ENCODE measurements at places on chromosomes 5 and 9.
A peak's percentile ranks its signal among the peaks of the same experiment; 100 is the strongest.

- peak; percentile 1 for DNase-seq
Observed at GRCh38 chr5:42767491-42768105, 11.0 kb downstream of the CCDC152 start.

- no peak for DNase-seq
Observed at GRCh38 chr5:126851501-126852011, 74.6 kb downstream of the LMNB1 start.

GRCh38 chr9:84493284-84493947 is 152.9 kb upstream of the SLC28A3 start:
- DNase-seq, result peak; percentile 2

GRCh38 chr9:69955536-69956355 is 87.9 kb upstream of the MAMDC2 start:
- no peak for DNase-seq

GRCh38 chr5:146042628-146043279 is 62.6 kb downstream of the PLAC8L1 start:
- DNase-seq, result no peak

DNA sequence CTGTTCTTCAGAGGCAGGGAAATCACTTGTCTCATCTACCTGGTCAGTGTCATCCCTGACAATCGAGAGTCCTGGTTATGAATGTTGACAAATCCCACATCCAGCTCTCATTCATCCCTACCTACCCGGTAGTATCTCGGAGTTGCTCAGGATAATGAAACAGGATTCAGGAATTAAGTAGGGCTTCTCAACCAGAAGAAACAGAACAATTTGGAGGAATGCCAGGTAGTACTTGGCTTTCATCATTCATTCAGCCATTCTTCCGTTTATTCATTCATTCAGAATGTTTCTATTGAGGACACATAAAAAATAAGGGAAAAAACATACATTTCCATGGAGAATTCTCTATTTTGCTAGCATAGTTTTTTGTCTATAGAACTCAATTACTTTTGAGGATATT is 195.0 kb downstream of the ARHGEF28 start:
- DNase-seq, result no peak

DNA sequence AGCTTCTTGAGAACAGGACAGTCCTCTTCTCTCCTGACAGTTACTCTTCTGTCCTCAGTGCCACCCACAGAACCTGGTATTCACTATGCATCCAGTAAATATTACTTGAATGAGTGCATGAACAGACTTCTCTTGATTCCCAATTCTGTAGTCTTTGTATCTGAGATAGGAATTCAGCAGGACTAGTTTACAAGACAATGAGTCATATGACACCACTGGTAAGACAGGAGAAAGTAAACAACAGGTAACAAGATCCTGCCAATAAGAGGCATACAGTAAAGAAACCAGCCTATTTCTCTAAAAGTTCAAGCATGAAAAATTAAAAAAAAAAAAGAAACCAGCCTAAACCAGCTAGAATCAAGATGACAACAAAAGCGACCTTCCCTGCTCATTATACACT is 6.2 kb downstream of the ZNF883 start:
- no peak for DNase-seq

- no peak for DNase-seq
Observed at GRCh38 chr5:77311214-77311571, 100.7 kb downstream of the PDE8B start.

- no peak for DNase-seq
Observed at GRCh38 chr5:157518963-157519362, 56.6 kb downstream of the ADAM19 start.

GRCh38 chr5:75236322-75237316 is at the start of gene ANKRD31:
TSS of gene ANKRD31 (minus strand) at chr5:75236878. CDS start at chr5:75236686, 192 bp downstream.
- peak; percentile 70 for DNase-seq

DNA sequence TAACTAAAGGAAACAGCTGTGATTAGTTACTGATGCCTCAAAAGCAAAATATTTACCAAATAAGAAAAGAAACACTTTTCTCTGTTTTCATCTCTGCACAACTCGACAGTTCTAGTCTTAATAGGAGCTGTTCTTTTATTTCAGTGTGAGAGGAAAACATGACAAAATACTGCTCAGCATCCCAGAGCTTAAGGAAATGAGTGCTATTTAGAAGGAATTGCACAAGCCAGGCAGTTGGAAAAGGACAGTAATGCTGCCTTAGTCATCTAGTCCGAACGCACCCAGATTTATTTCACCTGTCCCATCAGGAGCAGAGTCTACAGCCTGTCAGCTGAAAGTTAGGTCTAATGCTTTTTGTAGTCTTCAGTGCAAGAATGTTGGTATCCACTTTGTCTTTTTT is 12.3 kb downstream of the ZCCHC9 start:
- no peak for DNase-seq

GRCh38 chr9:81776390-81776789 is 87.0 kb upstream of the TLE1 start:
- DNase-seq, result peak; percentile 20

DNA sequence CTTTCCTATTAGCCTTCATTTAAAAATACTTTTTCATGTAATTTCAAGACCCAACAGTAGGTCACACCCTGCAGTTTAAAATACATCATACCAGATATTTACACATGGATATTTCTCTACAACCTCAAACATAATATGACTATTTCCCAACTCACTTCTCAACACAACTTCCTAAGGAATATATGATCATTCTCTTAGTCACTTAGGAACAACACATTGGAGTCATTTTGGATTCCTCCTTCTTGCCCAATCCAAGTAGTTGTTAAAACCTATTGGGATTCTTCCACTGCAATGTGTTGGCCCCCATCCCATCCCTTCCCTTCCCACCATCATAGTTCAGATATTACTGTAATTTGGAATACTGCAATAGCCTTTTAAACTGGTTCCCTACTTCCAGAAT is 145.5 kb downstream of the DCP2 start:
- no peak for DNase-seq

- no peak for DNase-seq
Observed at GRCh38 chr5:166365164-166365563, 1926.3 kb upstream of the WWC1 start.

GRCh38 chr5:65017636-65018035 is 248.9 kb downstream of the CWC27 start:
- DNase-seq, result no peak

- DNase-seq, result no peak
Observed at GRCh38 chr5:943918-944620, 51.4 kb downstream of the TRIP13 start.

- no peak for DNase-seq
Observed at GRCh38 chr9:98214811-98215210, 22.4 kb upstream of the CORO2A start.

DNA sequence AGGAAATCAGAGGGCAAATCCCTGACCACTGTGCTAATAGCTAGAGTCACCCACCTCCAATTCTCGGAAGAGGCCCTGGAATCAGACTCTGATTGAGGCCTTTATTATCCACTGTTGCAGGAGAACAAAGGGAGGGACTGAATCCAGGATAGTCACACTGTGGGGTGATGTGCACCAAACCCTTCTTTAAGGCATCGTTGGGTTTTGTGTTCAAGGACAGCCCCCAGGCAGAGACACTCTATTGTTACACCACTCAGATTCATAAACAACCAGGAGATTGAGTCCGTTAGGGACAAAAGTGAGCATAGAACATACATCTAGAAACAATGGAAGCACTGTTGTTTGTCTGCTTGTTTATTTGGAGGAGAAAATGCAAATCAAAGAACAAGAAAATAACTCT is 124.6 kb upstream of the TBCA start:
- DNase-seq, result no peak

DNA sequence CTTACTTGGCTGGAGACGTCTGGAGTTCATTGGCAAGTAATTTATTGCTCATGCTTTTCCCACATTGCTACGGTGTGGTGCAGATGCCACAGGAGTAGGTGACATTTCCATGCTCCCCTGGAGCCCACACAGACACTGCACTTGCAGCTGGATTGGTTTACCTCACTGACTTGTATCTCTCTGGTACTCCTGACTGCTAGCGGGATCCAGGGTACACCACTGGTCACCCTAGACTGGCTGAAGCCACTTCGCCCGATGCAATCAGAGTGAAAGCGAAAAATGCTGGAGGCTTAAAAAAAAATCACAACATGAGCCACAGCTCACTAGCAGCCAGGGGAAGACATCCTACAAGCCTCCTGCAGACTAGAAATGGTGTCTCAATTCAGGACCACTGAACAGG is 32.6 kb upstream of the SLIT3 start:
- no peak for DNase-seq

GRCh38 chr5:40390281-40391149 is 289.2 kb upstream of the PTGER4 start:
- DNase-seq, result no peak

GRCh38 chr5:31993165-31993961 is 180.8 kb downstream of the GOLPH3 start:
- no peak for DNase-seq

- peak; percentile 49 for DNase-seq
Observed at GRCh38 chr9:112705768-112706427, 12.0 kb downstream of the INIP start.

- DNase-seq, result peak; percentile 37
Observed at GRCh38 chr9:129617167-129617566, 3.7 kb downstream of the C9orf50 start.
